ENCODE measurements at places on chromosomes 13 and 19.

GRCh38 chr13:105338773-105339172, 1196.7 kb downstream of the EFNB2 start:
- no peak for DNase-seq

- no peak for DNase-seq
These were observed 2.1 kb downstream of the NR1H2 start for GRCh38 chr19:50378169-50378862.

GRCh38 chr19:3518255-3518654, 12.1 kb downstream of the FZR1 start:
- DNase-seq: no peak

DNA sequence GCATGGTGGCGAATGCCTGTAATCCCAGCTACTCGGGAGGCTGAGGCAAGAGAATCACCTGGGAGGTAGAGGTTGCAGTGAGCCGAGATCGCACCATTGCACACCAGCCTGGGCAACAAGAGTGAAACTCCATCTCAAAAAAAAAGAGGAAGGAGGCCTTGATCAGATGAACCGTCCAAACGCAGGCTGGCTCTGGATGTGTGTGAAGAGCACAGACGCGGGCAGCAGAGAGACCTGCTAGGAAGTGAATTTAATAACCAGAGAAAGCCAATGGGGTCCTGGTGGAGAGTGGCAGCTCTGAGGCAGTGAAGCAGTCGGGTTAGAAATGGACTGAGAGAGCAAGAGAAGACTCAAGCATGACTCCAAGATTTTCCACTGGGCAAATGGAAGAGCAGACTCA, 136.5 kb downstream of the RNF17 start:
- DNase-seq: no peak

GRCh38 chr19:10690341-10690781, 10.9 kb upstream of the QTRT1 start:
- no peak for DNase-seq

DNA sequence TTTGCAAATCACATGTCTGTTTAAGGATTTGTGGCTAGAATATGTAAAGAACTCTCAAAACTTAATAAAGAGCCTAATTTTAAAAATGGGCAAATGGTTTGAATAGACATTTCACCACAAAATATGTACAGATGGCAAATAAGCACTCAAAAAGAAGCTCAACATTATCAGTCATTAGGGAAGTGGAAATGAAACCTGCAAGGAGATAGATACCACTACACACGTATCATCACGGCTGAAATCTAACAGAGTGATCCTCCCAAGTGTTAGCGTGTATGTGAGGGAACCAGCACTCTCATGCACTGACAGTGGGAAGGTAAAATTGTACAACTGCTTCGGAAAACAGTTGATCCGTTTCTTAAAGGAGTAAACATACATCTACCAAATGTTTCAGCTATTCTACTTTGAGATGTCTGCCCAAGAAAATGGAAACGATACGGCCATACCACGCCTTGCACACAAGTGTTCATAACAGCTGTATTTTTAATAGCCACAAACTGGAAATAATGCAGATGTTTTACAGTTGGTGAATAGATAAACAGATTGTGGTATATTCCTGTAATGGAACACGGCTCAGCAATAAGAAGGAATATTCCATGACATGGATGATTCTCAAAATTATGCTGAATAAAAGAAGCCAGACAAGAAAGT, 14.5 kb downstream of the ARHGEF7 start:
- DNase-seq: no peak

DNA sequence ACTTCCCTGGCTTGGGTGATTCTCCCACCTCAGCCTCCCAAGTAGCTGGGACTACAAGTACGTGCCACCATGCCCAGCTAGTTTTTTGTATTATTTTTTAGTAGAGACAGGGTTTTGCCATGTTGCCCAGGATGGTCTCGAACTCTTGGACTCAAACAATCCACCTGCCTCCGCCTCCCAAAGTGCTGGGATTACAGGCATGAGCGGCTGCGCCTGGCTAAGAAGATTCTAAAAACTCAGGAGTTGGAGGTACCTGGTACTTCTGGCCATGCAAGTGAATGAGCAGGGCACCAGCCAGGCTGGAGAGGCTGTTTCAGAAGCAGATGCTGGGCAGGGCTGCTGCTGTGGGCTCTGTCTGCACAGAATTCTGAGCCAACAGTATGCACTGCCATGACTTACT, 6.1 kb downstream of the MZF1 start:
- DNase-seq: no peak

- DNase-seq: no peak
These were observed 74.9 kb upstream of the MTIF3 start for GRCh38 chr13:27524981-27525975.

- DNase-seq: no peak
These were observed 147.9 kb downstream of the LMO7 start for GRCh38 chr13:75784003-75784402.
